ENCODE measurements at places on chromosomes 7 and 10. TPM values are rescaled to one million over a fixed set of nuclear protein-coding genes. Genes with fewer than 3 reads are reported as not detected.

IMMP2L gene
- 7.1 TPM for total RNA-seq

COL17A1 gene
- total RNA-seq = not detected

GRCh38 chr10:50809596-50809995 is 69.9 kb downstream of the ASAH2B start:
- no peak for DNase-seq

- DNase-seq = no peak
Measured at GRCh38 chr7:15558756-15559155, 3.1 kb downstream of the AGMO start.

DNA sequence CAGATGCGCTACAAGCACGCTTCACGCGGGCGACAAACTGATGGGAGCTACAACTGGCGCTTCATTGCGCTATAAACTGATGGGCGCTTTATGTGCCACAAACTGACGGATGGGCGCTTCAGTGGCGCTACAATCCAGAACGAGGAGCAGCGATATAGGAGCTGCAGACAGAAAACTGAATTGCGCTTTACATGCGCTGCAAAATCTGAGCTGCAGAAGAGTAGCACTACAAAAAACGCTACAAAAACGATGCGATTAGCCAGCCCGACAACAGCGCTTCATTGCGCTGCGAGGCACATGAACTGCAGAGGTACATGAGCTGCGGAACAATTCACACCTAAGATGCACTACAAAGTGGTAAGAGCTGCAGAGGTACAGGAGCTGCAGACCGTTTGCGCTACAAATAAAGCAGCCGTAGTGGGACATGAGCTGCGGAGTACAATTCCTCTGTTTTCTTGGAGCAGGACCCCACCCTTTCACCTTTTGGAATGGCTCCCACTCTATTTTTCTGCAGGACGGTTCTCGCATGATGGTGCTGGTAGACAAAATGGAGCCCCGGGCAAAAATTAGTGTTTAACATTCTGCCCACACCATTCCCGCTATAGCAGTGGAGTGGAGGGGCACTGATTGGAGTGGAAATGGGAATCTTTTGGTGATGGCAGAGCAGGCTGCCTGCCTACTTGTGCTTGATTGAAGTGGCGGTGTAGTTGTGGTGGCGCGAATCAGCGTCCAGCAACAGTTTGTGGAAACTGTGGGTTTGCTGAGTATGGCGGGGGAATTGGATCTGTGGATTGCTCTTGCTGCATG is 1.2 kb upstream of the SGCE start:
- DNase-seq = peak; percentile 25

GRCh38 chr7:103813970-103814369 is 175.5 kb downstream of the RELN start:
- DNase-seq = no peak

- DNase-seq = no peak
Measured at GRCh38 chr7:22043367-22043766, 97.7 kb upstream of the CDCA7L start.
